Panc1 (cell line): ENCODE measurements at places on chromosomes 11 and 22. TPM values are rescaled to one million over a fixed set of nuclear protein-coding genes. Genes with fewer than 3 reads are reported as not detected.

Gene ZNF280B
- total RNA-seq, result 0.10 TPM

DNA sequence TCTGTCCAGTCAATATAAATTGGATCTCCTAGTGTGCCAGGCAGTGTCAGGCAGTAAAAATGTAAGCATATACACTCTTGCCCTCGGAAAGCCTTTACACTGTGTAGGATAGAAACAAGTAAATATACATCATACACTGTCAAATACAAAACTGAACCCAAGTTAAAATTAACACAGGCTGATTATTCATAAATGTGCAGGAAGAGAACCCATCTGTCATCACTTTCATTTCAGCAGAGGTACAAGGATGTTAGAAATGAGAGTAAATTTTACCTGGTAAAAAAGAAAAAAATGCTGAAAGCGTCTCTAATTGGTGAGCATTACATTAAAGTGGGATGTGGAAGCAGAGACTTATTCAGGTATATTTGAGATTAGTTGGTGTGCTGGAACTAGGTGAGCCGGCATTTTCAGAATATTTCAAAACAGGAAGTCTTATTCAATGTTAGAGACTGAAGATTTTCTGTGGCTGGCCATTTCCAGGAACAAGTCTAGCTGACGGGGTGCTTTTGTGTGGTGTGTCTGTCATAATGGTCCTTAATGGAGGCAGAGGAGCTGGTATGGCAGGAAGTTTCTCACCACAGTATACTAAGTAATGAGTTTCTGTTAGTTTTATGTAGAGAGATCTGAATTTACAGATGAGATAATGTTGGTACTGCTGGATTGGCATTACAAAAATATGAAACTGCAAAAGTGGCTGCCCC is 192.6 kb downstream of the CASP12 start:
- DNase-seq, result no peak

DNA sequence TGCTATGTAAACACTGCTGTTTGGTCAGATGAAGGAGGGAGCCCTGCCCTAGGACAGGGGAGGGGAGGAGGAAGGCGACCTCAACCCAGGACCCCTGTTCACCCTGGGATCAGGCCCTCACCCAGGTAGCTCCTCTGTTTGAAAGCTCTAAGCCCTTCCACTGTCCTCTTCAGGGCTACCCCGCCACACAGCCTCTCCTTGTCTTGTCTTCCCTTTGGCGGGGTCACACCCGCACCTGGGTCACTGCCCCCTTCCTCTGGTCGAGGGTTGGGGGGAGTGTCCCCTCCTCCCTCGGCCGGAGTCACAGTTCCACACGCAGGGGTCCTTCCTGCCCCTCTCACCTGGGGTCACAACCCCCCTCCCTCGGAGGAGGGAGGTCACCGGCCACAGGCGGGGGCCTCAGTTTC is 463 bp upstream of the PTPMT1 start:
- DNase-seq, result no peak

DNA sequence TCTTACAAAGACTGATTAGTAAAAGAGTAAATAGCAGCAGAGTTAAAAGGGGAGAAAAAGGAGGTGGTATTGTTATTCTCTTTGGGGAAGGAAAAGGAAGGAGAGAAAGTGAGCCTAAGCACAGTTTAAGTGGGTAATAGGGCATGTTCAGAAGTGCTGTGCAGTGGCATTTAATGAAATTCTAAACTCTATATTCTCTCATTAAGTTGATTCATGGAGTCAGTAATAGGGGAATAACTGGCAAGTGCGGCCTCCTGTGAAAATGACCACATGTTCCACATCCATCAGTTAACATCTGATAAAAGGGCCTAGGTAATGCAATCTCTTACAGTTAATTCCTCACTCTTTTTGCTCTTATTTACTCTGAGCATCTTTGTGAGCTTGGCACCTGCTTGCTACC is 516.7 kb downstream of the JRKL start:
- DNase-seq, result no peak

GRCh38 chr22:27134315-27134701 is 476.9 kb downstream of the MIAT start:
- DNase-seq, result no peak

DNA sequence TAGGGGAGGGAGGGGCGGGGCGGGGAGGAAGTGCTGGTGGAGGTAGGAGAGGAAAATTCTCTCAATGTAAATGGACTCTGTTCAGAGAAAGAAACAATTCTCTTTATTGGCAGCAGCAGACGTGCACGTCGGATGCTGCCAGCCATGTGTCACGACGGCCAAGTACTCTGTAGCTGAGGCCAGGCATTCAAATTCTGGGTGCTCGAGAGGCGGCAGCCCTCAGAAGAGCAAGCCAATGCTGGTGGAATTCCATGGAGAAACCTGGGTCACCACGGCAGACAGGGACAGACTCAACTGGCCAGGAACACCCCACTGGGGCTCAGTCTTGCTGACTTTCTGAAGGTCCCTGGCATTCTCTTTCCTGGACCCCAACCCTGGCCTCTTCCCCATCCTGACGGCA is 90.8 kb downstream of the ABTB2 start:
- no peak for DNase-seq

DNA sequence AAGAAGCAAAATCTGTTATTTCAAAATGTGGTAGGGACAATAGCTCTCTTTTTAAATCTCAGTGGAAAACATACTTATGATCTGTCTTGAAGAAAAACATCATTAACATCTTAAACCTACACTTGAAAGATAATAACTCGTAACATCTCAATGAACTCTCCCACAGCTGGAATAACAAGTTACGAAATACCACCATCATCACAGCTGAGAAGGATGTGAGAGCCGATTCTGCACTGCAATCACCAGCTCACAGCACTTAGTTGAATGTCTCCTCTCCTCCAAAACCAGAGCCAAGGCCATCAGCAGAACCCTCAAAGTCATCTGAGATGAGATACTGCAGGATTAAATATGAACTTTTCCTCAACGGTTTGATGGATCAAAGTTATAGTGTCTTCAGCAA is 124.3 kb downstream of the ARHGAP20 start:
- no peak for DNase-seq

- DNase-seq, result no peak
These were observed at the start of gene ANKRD13D for GRCh38 chr11:67289226-67289650. Gene ANKRD13D, plus strand, starts transcription at chr11:67289303. Its CDS starts 158 bp downstream, at chr11:67289461.

- no peak for DNase-seq
These were observed 14.4 kb upstream of the ST3GAL4 start for GRCh38 chr11:126340960-126341606.
